Stimulated activated CD4-positive, alpha-beta T cell treated with anti-CD3 and anti-CD28 coated beads, Interleukin-1b, Interleukin-23, amount 100 ng/mL, for 1 hour (primary cell): ENCODE measurements at places on chromosomes 7 and 10.

GRCh38 chr10:99537086-99537988 is 4.6 kb downstream of the NKX2-3 start:
- DNase-seq: no peak

DNA sequence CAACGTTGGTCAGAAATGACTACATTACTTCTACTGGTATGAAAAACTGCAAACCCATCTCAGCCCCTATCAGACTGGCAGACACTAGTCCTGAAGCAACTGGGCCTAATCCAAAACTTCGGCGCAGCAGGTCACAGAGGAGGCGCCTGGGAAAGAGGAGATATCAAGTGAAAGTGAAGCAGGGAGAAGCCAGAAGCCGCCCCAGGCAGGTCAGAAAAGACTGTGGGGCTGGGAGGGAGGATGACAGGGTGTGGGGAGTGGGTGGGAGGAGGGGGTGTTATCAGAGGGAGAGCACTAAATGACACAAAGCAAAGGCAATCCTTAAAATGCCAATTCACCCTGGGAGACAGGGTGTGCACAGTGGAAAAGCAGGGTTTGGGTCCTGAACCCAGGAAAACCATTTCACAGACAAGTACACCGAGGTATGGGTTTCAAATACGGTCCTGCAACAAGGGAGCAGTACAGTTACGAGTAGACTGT is 731 bp downstream of the CHCHD3 start:
- DNase-seq: no peak

DNA sequence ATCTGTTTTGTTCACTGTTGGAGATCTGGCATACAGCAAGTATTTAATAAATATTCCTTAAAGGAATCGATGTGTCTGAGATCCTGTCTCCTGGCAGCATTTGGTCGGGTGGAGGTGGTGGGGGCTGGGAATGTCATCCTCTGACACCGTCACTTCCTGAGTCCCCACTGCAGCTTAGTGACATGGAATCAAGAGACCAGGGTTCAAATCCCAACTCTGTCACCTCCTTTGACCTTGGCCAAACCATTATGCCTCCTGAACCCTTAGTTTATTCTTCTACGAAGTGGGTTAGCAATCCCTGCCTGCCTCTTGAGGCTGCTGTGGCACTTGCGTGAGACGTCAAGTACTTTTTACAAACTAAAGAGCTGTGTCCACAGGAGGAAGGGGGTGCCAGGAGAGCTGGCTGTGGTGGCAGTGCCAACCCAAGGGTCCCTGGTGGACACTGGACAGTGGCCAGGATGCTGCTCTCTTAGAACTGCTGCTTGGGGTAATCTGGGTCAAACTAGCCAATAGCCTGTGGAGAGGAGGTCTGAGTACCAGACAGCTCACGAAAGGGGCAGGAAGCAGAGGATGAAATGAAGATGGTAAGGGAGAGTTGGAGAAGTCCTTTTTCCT is 8.0 kb upstream of the ZMIZ1 start:
- DNase-seq: no peak

- no peak for DNase-seq
Measured at GRCh38 chr7:6382817-6383216, 64.9 kb downstream of the DAGLB start.

DNA sequence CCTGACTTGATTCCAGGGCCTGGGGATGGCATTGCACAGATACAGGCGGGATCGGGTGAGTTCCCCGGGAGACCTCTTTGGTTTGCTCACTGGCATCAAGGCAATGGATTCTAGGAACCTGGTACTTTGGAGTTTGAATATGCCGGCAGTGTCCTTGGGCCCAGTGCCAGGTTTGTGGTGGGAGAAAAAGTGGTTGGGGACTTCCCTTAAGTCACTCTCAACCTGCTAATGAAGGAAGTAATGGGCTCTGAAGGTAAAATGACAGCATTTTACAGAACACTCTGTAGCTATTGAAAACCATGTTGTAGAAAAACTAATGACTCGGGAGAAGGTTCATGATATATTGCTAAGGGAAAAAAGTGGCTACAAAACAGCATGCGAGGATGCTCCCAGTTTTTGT is 129.9 kb downstream of the CFAP58 start:
- no peak for DNase-seq

DNA sequence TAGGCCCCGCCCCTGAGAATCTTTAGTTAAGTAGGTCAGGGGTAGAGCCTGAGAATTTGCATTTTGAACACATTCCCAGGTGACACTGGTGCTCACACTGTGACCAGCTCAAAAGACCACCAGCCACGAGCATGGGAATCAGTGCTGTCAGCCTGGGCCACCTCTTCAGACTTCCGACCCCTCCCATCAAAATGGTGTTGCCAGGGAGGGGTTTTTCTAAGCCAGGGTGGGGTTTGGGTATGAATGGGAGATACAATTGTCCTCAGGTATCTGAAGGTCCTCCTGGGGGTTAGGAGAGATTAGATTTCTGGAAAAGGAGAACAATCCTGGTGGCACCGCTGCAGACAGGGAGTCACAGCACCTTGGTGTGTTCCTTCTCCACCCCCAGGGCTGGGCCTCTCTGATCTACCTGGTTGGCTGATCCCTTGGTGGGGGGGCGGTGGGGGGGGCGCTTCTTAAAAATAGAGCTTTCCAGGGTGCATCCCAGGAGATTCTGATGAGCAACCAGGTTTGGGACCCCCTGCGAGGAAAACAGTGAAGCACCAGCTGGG is 111.5 kb upstream of the ANLN start:
- DNase-seq: no peak

- no peak for DNase-seq
Measured at GRCh38 chr7:25429731-25430130, 201.4 kb upstream of the NPVF start.

DNA sequence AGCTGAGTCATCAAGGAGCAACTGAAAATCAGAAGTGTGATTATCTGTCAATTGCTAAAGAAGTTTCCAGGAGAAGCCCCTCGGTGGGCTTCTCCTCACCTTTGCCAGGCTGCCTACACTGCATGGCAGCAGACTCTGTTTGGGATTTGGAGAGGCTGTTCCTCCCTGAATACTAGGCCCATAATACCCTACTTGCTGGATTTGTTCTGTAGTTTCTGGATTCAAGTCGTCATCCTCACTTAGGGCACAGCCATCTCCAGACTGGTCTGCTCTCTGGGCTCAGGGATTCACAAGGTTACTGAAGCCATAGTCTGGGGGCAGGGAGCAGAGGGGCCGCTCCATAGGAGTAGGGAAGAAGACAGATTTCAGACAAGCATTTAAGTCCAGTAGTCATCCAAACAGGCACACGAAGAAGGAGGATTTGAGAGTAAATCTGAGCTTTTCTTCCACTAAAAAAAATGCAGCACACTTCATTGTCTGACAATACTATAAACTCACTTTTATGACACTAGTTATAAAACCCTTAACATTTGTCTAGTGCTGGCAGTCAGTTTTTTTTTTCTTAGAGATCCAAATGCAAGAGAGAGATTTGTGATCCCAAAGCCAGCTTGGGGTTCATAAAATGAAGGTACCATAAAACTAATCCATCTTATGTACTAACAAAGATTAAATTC is 723.3 kb downstream of the GRID1 start:
- DNase-seq: no peak

DNA sequence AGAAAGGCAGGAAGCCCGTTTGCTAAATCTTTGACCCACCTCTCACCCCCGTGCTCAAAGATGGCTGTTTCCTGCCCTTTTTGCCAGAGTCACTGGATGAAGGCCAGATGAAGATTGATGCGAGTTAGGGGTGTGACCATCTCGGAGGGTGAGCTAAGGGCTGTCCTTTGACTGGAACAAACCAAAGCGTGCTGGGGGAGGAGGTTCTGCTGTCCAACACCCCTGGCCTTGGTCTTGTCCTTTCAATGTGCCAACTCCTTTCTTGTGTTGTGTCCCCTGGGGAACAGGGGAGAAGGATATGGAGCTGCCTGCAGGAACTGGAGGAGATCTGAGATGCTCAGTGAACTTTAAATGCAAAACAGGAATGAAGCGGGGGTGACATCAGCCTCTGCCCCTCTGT is 90.3 kb upstream of the ADAM12 start:
- no peak for DNase-seq

DNA sequence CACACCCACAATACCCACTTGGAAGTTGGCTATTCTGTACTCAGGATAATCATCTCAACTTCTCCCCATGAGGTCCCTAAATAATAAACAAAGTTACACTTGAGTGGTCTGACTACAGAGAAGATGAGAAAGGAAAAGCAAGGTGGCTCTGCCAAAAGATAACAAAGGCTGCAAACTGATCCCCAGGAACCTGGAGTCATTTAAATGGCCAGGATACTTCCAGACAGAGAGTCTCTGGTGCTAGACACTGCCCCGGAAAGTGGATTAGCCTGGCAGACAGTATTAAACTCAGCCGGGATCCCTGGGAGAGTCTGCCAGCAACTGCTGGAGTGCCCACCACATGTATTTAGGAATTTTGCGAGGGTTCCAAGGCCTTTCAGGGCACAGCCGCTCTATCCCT is 93.7 kb downstream of the DGKI start:
- no peak for DNase-seq

GRCh38 chr7:11749629-11750028 is 82.4 kb downstream of the THSD7A start:
- no peak for DNase-seq

- DNase-seq: no peak
Measured at GRCh38 chr10:105268961-105269360, 627.9 kb downstream of the SORCS3 start.

GRCh38 chr10:131067690-131068089 is 243.8 kb downstream of the TCERG1L start:
- no peak for DNase-seq

- no peak for DNase-seq
Measured at GRCh38 chr10:131824371-131825149, 76.2 kb upstream of the PPP2R2D start.

GRCh38 chr10:84824525-84824924 is 496.1 kb downstream of the CCSER2 start:
- DNase-seq: no peak

- no peak for DNase-seq
Measured at GRCh38 chr7:99827040-99827778, 604 bp upstream of the CYP3A43 start.

DNA sequence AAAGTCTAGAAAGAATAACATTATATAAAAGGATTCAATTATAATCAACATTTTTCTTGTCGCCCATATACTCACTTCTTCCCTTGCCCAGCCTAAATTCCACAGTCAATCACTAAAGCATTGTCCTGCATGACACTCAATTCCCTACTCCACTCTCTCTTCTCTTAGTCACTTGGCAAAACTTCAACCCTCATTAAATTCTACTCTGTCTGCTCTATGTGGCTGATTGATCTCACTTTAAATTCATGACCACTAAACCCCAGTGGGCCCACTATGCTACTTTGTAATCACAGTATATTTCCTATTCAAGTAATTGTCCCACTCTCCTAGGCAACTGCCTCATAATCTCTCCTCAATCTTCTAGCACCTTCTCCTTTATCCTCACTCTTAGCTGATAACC is 54.1 kb downstream of the MTERF1 start:
- no peak for DNase-seq

- DNase-seq: no peak
Measured at GRCh38 chr7:5360451-5360850, 63.2 kb downstream of the TNRC18 start.

DNA sequence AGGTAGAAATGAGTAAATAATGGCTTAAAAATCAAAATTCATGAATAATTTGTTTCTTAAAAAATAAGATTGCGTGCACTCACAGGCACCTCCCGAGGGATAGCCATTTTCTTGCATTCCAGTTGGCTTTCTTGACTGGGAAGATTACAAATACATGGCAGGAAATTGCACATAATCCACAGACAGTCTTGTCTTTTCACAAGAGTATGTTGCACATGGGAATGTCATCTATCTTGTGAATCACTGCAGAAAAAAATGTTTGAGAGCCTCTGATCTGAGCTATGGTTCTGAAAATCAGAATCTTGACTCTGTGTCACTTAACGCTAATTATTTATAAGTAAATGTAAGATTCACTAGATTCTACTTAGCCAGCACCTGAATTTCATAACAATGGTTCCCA is 74.1 kb upstream of the PRKG1 start:
- DNase-seq: no peak

GRCh38 chr7:91459539-91459938 is 195.3 kb downstream of the FZD1 start:
- no peak for DNase-seq

- no peak for DNase-seq
Measured at GRCh38 chr7:23889566-23889965, 179.5 kb downstream of the STK31 start.

DNA sequence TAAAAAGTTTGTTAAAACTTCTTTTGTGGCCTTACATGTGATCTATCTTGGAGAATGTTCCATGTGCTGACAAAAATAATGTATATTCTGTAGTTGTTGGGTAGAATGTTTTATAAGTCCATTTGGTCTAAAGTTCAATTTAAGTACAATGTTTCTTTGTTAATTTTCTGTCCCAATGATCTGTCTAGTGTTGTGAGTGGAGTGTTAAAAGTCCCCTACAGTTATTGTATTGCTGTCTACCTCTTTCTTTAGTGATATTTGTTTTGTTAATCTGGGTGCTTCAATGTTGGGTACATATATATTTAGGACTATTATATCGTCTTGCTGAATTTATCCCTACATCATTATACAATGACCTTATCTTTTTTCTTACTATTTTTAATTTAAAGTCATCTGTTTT is 6.9 kb downstream of the TMEM140 start:
- DNase-seq: no peak

- no peak for DNase-seq
Measured at GRCh38 chr7:135791543-135792362, 43.1 kb upstream of the FAM180A start.

DNA sequence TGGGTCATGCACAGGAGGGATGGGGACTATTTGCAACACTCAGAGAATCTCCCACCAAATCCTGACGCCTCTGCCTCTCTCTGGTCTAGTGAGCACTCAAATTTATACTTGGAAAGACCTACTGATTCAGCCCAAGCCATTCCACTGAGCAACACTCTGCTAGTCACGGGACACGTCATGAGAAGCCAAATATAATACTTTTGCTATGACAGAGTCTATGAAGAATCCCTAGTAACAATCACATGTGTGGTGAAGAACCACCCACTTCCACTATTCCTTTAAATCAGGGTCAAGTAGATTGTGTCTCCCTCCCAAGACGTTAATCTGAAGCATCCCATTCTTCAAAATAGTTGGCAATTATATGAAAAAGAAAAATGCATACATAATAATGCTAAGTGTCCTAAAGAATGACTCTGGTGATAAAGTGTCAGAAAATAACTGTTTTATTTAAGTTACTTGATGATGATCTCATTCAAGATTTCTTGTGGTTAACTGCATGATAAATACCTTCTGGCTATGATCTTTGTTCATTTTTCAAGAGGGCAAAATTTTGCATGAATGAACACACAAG is 28.5 kb downstream of the CHCHD3 start:
- no peak for DNase-seq

DNA sequence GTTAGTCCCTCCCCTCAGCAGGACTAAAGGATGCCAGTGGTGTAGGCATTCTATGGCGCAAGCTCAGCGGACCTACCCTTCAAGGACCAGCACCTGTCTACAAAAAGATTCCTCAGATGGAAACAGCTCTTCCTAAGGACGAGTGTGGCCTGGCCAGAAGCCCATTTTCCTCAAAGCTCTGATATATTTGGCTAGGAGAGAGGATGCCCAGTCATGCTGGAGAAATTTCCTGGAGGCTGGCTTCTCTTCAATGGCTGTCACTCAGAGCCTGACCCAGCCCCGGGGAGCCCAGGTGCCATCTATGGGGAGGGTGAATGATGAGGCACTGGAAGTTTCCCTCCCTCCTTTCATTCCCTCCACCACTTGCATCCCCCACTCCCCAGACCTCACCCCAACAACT is 111.5 kb downstream of the PLXNA4 start:
- no peak for DNase-seq

- no peak for DNase-seq
Measured at GRCh38 chr7:17633067-17633466, 307.2 kb downstream of the SNX13 start.
